ENCODE measurements at places on chromosomes 2 and 18.

GRCh38 chr2:160376576-160376975, 117.0 kb downstream of the RBMS1 start:
- no peak for DNase-seq

DNA sequence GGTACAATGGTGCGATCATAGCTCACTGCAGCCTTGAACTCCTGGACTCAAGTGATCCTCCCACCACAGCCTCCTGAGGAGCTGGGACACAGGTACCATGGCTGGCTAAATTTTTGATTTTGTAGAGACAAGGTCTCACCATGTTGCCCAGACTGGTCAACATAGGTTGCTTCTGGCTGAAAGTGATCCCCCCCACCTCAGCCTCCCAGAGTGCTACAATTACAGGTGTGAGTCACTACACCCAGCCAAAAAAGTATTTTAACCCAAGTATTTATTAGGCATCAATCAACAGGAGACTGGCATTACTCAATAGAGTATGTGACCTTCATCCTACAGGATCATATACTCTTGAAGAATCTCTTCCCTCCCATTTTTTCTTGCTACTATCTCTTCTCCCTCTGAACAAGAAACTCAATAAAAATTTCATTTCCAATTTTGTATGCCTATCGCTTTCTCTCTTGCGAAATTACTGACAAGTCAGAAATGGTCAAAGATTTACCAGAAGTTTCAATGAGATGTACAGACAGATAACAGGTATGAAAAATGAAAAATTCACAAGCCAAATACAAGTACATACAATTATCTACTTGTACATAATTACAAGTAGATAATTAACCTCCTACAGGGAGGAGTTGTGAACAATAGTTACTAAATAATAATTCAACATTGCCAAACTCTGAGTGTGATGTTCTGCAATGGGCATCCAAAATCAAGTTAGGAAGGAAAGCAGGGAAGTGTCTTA, 34.9 kb upstream of the CCNT2 start:
- DNase-seq, result no peak

DNA sequence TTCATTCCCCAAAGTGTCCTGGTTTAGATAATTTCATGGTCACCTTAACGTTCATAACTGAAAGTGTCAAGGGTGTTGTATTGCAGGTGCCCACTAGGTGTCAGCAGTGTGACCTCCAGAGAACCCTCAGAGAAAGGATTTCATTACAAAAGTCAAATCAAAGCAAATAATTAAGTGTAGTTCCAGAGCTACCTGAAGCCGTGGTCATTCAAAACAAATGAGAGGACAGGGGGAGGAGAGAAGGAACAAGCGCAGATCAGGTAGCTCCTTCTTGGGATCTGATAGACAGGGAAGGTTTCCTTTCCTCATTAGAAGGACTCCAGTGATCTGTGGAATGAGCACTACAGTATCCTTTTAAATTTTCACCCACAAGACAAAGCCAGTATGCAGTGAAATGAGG, at the start of gene SLC9A4:
Gene SLC9A4 (plus strand): TSS at position 207 of the 400 bp plus-strand sequence. CDS start 534 bp downstream, outside the sequence.
- peak; percentile 48 for DNase-seq

GRCh38 chr2:148614322-148615049, 30.1 kb upstream of the EPC2 start:
- DNase-seq, result no peak

DNA sequence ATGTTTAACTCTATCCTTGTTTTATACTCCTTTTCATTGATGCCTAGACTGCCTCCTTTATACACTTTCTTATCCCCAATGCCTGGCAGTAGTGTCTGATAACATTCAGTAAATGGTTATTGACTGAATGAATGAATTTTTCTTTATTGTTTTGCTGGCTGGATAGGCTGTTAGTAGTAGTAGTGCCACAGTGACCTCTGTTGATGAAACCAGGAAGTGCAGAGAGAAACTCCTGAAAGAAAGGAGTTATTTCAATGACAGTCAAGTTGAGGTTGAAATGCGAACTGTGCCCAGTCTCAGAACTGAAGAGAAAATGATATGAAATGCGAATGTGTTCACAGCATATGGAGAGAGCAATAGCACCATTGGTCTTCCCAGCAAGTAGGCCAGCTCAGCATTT, 26.8 kb upstream of the SLC9A2 start:
- no peak for DNase-seq

DNA sequence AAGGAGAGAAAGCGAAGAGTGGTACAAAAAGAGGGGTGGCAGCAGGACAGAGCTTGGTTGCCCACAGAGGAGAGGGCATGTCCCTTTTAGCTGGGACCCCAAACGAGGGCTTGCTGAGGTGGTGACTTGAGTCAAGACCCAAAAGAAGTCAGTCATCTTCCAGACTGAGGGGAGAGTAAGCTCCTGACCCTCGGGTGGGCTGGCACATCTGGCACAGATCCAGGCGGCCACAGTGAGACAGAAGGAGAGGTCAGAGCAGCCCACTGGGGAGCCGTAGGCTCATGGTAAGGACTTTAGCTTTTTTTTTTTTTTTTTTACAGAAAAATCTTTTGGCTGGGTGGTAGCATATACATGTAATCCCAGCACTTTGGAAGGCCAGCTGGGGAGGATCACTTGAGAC, 77.9 kb upstream of the ST6GAL2 start:
- DNase-seq, result no peak

- DNase-seq, result no peak
Observed at GRCh38 chr2:83894976-83895375, 564.1 kb downstream of the SUCLG1 start.

- no peak for DNase-seq
Observed at GRCh38 chr2:53315149-53315548, 452.5 kb upstream of the CHAC2 start.

DNA sequence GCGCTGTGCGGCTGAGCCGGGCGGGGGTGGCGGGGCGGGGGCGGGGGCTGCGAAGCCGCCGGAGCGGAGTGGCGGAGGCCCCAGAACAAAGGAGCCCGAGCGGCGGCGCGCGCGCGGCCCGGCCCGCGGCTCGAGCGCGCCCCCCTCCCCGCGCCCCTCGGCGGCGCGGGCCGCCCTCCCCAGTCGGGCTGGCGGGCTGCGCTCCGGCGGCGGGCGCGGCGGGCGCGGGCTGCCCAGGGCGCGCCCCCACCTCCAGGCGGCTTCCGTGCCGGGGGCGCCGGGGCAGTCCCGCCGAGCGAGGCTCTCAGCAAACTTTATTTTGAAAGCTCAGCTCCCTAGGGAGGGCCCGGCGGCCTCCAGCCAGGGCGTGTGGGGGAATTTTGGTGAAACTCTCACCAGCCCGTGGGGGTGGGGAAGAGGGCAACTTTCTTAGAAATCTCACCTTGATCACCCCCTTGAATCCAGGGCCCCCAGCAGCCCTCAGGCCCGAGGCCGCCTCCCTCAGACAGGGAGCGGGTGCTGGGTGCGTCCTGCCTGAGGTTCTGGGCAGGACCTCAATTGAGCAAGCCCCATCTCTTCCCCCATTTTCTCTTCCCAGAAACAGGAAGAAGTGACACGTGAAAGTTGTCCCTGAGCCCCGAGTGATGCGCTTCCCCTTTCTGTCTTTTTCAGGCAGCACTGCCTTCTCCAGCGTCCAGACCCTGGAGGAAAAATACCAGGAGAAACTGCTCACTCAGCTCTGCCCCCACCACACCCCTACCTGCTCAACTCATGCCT, 786 bp downstream of the TET3 start:
- DNase-seq, result no peak

DNA sequence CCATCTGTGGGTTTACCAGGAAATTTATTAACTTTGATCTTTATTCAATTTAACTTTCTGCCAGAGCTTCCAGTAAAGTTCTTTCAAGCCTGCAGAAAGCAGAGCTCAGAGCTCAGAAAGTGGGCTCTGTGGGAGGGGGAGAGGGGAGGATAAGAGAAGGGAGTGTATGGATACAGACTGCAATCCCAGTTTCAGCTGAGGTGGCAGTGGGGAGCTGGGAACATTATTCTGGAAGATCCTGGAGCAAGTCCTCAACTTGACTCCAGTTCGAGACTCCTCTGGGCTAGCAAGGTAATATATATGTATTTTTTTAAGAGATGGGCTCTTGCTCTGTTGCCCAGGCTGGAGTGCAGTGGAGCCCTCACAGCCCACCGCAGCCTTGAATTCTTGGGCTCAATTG, 108.9 kb upstream of the NABP1 start:
- DNase-seq, result no peak

DNA sequence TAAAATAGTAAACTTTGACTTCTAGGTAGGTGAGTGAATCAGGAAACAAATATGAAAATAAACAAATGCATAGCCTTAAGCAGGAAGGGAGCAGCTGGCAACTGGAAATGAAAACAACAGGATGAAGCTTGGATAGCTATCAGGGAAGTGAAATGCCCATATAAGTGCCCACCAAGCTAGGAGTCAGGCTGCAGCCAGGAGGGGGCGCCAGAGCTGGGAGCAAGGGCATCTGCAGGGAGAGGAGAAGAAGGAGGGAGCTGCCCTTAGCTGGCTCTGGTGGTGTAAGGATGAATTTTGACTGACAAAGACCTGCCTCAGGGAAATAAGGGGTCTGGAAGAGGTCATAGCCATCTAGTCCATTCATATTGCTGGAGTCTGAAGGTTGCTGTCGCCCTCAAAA, 298.3 kb downstream of the TDRD15 start:
- no peak for DNase-seq

GRCh38 chr2:134367213-134367612, 113.3 kb downstream of the MGAT5 start:
- DNase-seq, result no peak

- DNase-seq, result no peak
Observed at GRCh38 chr2:217512259-217512658, 490.5 kb downstream of the TNS1 start.

DNA sequence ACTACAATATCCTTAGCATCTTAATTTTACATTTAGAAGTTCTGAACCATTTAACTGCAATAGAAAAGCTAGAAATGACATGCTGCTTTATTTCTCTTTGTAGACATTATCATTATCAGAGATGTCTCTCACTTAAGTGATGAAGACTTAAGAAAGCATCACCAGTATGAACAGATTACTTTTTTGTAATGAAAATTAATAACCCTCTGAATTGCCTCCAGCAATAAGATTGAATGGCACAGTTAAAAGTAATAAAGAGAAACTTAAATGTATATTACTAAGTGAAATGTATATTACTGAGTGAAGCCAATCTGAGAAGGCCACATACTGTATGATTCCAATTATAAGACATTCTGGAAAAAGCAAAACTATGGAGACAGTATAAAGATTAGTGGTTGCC, 89.4 kb downstream of the PID1 start:
- DNase-seq, result no peak

GRCh38 chr18:48294899-48295585, 114.1 kb downstream of the ZBTB7C start:
- no peak for DNase-seq

DNA sequence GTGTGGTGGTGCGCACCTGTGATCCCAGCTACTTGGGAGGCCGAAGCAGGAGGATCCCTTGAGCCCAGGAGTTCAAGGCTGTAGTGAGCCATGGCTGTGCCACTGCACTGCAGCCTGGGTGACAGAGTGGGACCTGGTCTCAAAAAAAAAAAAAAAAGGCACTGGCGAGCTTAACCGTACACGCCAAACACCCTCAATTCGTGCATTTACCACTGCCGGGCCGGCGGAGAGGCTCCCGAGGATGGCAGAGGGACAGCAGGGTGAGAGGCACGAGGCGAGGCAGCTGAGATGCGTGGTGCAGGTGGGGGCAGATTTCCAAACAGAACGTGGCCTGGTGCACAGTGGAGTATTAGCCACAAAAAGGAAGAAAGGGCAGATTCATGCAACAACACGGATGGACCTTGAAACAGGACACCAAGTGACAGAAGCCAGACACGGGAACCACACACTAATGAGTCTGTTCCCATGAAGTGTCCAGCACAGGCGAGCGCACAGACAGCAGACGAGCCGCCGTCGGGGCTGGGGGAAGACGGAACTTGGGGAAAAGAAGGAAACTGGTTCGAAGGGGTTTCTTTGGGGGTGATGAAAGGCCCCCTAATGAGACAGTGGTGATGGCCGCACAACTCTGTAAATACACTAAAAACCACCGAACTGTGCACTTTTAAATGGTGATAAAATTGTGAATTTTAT, 27.4 kb downstream of the SLC66A2 start:
- DNase-seq, result no peak

DNA sequence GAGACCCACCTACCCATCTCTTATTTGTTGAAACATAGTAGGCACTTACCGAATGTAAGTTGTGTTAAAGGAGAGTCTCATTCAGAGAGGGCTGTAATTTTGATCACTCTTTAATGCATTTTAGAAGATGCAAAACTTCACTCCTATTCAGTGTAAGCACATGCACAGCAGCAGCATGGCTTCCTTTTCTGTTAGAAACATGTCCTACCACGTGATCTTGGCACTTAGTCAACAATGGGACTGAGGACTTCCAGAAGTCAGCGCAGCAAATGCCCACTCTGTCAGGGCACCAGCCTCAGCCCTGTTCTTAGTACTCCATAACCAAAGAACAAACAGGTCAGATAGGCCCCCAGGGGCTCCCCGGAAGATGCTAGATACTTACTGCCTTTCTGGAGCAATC, 456.5 kb downstream of the METTL4 start:
- no peak for DNase-seq

DNA sequence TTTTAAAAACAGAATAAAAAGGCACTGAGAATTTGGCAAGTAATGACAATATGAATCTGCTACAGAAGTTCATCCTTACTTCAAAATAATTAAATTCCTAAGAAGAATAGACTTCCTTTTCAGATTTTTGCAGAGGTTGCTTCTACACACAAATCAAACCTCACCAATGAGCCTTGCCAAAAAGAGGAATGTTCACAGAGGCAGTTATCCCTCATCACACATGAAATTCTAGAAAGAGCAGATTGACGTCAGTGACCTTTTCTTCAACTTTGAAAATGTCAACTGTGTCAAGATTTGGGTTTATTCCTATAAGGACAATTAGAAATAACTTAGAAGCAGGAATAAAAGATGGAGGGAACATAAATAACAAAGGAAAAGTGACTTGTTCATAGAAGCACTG, 64.6 kb downstream of the MBD2 start:
- no peak for DNase-seq

- no peak for DNase-seq
Observed at GRCh38 chr2:38533757-38534545, 68.8 kb downstream of the HNRNPLL start.

DNA sequence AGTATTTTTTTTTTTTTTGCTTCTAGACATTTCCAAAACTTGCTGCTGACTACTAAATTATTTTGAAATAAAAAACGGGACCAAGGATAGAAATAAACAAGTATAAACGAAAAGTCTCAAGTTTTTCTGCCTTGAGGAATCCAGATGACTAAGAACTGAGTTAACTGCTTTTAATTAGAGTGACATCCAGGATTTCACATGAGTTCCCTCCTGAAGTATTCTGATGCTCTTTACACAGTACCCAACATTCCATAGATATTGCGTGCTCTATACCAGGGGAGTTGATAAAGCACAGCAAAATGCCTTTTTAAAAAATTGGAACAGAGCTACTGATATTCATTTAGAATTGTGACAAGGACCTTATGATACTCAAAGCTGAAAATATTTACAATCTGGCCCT, 618.0 kb downstream of the CCDC85A start:
- DNase-seq, result no peak

Data from stimulated activated CD4-positive, alpha-beta T cell treated with anti-CD3 and anti-CD28 coated beads, Interleukin-1b, Interleukin-23, amount 100 ng/mL, for 1 hour (primary cell).